GM23338 (cell line): ENCODE measurements at places on chromosomes 12 and 14. TPM values are rescaled to one million over a fixed set of nuclear protein-coding genes. Genes with fewer than 3 reads are reported as not detected.

Gene ADCY6
- 11.8 and 16.5 TPM in 2 replicates for total RNA-seq

Gene TOMM20L
- not detected in 2 replicates for total RNA-seq

Gene ERP27
- total RNA-seq: not detected in 2 replicates

Gene PHETA1
- 12.9 and 15.4 TPM in 2 replicates for total RNA-seq

Gene LRFN5
- total RNA-seq: 6.3 and 6.8 TPM in 2 replicates

DNA sequence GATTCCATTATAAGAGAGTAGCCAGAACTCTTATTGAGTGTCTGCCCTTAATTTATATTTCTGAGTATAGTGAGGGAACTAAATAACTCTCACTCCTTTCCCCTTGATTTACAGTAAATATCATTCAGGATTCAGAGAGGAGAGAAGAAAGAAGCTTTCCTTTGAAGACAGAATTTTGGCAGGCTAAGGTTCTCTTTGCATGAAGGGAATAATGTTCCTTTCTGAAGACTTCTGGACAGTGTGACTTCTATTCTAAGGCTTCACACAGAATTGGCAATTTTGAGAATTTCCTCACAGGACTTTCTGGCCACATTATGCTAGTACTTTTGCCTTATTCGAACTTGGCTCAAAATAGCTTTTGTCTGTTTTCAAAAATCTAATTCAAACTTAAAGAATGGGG lies 352.2 kb upstream of the FBXO33 start:
- no peak for DNase-seq

Gene SLC4A8
- total RNA-seq: 9.2 and 20.3 TPM in 2 replicates

Gene UNC119B
- total RNA-seq: 48.2 and 51.3 TPM in 2 replicates

- no peak for DNase-seq
Measured at GRCh38 chr12:89288959-89289358, 63.3 kb downstream of the DUSP6 start.

- DNase-seq: no peak
Measured at GRCh38 chr14:37697489-37698121, 102.2 kb downstream of the TTC6 start.

DNA sequence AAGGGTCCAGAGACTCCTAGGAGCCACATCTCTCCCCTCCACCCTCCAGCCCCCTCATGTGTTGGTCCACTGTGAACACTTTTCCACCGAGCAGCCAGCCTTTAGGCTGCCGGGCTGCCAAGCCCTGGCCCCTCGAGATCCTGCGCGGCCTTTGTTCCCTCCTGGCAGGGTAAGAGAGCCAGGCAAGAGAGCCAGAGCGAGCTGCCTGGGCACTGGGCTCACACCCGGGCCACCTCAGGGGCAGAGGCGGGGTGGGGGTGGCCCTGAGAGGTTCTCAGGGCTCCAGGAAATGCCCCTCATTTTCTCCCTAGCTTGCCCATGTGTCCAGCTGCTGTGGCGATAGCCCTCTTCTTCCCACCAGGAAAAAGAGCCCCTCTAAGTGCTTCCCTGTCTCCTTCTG lies 44.8 kb downstream of the LTBP2 start:
- no peak for DNase-seq

Gene PLEKHH1
- 30.6 and 33.9 TPM in 2 replicates for total RNA-seq

Gene INHBC
- total RNA-seq: not detected in 2 replicates

GRCh38 chr14:72902801-72903530 lies 9.1 kb upstream of the DPF3 start:
- DNase-seq: no peak

GRCh38 chr12:21642707-21643389 lies 14.8 kb downstream of the LDHB start:
- DNase-seq: no peak

DNA sequence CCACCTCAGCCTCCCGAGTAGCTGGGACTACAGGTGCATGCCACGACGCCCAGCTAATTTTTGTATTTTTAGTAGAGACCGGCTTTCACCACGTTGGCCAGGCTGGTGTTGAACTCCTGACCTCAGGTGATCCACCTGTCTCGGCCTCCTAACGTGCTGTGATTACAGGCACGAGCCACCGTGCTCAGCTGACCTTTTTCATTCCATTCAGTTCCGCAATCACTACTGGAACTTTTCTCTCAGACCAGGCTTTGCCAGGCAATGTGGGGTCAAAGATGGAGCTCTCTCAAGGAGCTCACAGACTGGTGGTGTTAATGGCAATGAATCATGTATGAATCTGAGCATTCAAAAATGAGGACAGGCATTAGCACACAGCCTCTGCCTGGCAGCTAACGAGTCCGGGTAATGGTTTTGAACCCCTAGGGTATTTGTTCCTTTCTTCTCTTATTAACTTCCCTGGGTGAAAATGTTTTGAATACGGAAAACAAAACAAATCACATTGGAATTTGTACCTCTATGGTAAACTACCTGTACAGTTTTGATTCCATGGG lies 9.4 kb upstream of the TCHP start:
- no peak for DNase-seq

Gene HOXC10
- total RNA-seq: not detected in 2 replicates

Gene NTN4
- 3.3 and 3.8 TPM in 2 replicates for total RNA-seq
